A549 (cell line): ENCODE measurements at places on chromosomes 12 and 14. TPM values are rescaled to one million over a fixed set of nuclear protein-coding genes. Genes with fewer than 3 reads are reported as not detected.

Gene TOMM20L
- polyA plus RNA-seq, result not detected in 3 replicates

Gene OR6C75
- not detected in 3 replicates for polyA plus RNA-seq

Gene CLEC6A
- polyA plus RNA-seq, result not detected in 3 replicates

Gene EML5
- 0.44 to 0.86 TPM (median 0.54 TPM) in 3 replicates for polyA plus RNA-seq

Gene ITGA5
- 21.5 to 30.0 TPM (median 27.2 TPM) in 3 replicates for polyA plus RNA-seq

Gene CBLN3
- polyA plus RNA-seq, result 1.1 to 1.5 TPM (median 1.4 TPM) in 3 replicates

Gene CHGA
- polyA plus RNA-seq, result 0.61 to 0.73 TPM (median 0.70 TPM) in 3 replicates

Gene FCF1
- 80.1 to 93.7 TPM (median 86.3 TPM) in 3 replicates for polyA plus RNA-seq

Gene FIGNL2
- 0.36 to 0.46 TPM (median 0.38 TPM) in 3 replicates for polyA plus RNA-seq

DNA sequence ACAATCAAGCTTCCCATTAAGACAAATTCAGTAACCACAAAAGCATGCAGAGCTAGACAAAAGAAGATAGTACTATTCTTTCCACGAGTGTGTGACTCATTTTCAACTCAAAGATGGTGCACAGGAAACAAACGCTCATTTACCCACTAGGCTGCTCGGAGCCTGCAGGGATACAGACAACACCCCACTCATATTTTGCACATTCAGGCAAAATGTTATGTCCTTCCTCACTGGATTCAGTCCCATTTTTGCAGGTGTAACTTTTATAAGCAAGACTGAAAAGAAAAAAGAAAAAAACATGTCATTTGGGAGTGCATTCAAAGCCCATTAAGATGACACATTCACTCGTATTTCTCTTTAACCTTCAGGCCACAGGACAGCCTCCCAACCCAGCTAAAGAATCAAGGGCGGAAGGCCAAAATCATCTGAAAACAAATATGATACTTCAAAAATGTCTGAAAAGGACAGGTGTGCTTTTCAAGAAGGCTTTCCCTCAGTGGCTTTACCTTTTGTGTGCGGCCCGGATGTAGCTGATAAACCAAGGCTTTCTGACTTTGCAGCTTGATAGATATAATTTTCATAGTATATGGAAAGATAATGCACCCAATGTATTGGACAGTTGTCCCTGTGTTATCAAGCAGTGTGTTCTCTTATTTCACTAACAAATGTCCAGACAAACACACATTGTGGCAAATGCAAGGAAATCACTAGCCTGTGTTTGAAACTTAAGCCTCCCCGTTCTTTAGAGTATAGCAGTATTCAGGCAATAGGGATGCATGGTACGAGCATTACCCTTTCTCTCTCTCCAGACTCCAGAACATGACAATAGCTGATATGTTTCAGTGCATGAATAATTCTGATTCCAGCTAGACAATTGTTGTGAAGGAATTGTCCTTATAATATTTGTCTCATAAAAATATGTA is 147.8 kb upstream of the KRR1 start:
- DNase-seq, result peak; percentile 46

DNA sequence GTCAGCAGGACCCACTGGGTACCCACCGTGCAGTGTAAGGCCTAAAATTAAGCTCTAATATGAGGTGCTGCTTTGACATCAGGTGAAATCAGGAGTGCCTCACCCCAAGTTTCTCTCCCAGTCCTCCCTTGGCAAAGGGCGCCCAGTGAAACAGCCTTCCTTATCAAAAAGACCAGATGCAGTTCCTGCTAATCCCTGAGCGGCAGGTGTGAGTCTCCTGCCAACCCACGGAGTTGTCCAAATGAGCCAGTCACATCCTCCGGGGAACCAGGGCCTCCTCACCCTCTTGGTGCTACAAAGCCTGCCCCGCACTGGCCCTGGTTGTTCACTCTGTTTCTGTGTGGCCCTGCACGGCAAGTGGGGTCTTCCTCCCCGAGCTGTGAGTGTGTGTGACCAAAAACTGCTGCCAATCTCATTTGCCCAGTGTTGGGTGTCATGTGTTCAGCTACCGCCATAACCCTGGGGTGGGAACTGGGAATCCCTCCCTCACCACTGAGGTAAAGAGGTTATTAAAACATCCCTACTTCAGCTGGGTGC is 20.2 kb upstream of the P2RX4 start:
- DNase-seq, result no peak

GRCh38 chr14:52080158-52080800 is 11.4 kb upstream of the NID2 start:
- DNase-seq, result no peak

DNA sequence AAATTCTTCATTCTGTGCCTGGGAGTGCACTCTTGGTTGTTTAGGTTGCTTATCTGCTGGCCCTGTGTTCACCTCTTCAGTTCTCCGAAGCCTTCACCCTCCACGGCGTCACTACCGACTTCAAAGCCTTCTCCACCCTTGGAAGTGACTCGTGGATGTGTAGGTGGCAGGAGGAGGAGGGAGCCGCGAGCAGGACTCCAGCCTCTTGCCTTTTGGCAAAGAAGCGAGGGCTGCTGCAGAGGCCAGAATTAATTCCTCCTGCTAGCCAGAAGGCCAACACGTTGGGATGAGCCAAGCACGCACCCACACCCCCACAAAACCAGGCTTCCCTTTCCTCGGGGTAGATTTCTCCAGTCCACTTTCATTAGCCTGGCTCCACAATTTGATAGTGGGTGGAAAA is 86.5 kb downstream of the TBX5 start:
- no peak for DNase-seq

GRCh38 chr14:20684662-20685456 is 499 bp downstream of the RNASE4 start:
- DNase-seq, result peak; percentile 34

DNA sequence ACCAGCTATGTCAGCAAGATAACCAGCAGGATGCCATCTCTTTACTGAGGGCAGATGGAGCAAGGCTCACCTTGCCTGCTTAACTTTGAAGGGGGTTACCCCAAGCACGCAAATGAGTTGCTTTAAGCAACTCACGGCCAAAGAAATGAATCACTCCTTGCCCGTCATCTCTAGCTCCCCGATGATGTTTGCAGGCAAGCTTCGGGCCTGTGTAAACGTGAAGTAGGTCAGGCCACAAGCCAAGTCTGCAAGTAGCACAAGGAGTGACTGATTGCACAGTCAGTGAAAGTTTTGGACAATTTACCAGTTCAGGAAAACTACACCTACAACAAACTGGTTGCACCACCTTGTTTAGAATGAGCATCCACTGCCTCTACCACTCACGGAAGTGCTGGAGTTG is 699.7 kb upstream of the TBX3 start:
- DNase-seq, result no peak

GRCh38 chr12:28711421-28711820 is 437.7 kb upstream of the FAR2 start:
- no peak for DNase-seq

DNA sequence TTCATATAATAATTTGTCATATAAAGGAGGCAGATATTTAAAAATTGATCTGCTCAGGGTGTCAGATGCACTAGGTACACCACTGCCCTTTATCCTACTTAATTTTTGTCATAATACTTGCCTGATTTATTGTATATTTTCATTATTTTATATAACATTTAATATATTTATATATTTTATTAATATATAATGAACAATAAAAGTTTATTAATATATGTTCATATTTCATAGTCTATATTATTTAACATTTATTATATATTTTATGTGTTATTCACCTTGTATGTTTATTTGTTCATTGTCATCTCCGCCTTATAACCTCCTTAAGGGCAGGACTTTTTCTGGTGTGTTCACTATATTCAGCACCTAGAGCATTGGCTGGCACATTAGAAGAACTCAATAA is 232.4 kb upstream of the AMIGO2 start:
- DNase-seq, result no peak

GRCh38 chr12:126069549-126070165 is 1004.4 kb downstream of the AACS start:
- DNase-seq, result peak; percentile 68

- DNase-seq, result no peak
These were observed 99.8 kb upstream of the RESF1 start for GRCh38 chr12:31859232-31859977.

GRCh38 chr12:58074259-58074658 is 132.9 kb downstream of the ATP23 start:
- DNase-seq, result no peak

- DNase-seq, result no peak
These were observed 3.5 kb upstream of the EIF5 start for GRCh38 chr14:103330536-103330935.

DNA sequence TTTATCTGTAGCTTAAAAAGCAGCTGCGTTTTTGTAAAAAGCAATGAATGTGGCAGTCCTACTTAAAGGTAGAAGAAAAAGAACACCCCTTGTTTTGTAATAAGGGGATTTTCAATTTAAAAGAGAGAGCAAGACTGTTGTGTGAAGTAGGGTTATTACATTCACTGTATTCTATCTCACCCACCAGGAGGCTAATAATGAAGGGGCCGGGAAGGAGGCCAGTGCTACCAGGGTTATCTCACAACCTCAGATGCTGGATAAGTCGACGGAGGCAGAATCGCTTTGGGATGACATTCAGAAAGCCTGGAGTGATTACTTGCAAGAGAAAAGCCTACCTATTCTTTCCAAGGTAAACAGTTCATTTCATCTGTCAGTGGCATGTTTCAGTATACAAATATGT is 97.7 kb downstream of the RMST start:
- DNase-seq, result no peak
